ENCODE measurements at places on chromosomes 16 and 17.

- no peak for DNase-seq
These were observed at the start of gene RNF112 for GRCh38 chr17:19410875-19411620. RNF112 (plus strand) TSS chr17:19411232; CDS start chr17:19411409, 177 bp downstream.

DNA sequence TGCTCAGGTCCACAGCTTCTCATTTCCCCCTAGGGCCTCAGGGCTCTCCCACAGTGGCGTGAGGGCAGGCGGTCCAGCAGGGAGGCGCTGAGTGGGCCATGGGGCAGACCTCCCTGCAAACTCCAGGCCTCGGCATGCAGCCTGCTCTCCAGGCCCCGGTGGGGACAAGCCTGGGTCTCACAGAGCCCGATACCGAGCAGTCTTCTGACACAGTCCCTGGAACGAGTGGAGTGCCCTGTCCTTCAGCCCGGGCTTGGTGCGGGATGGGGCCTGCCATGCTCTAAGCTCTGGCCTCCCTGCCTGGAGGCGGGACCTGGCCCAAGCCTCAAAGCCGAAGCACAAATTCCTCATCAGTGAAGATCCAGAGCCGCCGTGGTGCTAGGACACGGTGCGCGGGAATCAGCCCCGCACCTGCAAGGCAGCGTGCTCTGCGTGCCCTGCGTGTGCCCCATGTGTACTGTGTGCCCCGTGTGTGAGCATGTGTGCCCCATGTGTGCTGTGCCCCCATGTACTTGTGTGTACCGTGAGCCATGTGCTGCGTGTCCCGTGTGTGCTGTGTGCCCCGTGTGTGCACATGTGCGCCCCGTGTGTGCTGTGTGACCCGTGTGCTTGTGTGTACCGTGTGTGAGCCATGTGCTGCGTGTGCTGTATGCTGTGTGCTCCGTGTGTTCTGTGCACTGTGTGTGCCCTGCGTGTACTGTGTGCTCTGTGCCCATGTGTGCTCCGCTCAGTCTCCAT, 56.1 kb downstream of the ENGASE start:
- DNase-seq, result no peak

- DNase-seq, result no peak
These were observed 5.5 kb upstream of the KRT10 start for GRCh38 chr17:40827746-40828453.

DNA sequence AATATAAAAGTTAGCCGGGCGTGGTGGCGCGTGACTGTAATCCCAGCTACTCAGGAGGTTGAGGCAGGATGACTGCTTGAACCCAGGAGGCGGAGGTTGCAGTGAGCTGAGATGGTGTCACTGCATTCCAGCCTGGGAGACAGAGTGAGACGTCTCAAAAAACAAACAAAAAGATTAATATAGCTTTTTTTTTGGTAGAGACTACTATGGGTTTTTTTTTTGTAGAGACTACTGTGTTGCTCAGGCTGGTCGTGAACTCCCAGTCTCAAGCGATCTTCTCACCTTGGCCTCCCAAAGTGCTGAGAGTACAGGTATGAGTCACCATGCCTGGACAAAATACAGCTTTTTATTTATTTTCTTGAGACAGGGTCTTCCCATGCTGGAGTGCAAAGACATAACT, 20.2 kb downstream of the ZNRF1 start:
- no peak for DNase-seq

DNA sequence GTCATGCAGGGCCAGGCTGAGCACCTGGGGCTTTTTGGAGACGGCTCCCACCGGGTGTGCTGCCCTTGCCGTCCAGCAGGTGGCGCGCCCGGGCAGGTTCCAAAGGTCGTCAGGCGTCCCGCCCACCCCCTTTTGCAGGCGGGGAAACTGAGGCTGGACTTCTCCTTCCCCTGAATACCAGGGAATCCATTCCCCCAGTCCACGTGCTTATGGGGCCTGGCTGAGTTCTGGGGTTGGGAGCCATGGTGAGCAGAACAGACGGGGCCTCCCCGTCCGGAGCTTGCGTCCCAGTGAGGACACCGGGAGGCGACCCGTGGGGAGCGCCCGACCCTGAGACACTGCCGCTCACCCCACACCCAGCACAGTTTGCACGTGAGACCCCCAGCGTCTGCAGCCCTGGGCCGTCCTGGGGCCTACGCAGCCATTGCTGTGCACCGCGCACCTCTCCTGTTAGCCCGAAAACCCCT, 51.8 kb upstream of the JPH3 start:
- peak; percentile 24 for DNase-seq

GRCh38 chr16:7976125-7976524, 614.2 kb downstream of the TMEM114 start:
- DNase-seq, result no peak

DNA sequence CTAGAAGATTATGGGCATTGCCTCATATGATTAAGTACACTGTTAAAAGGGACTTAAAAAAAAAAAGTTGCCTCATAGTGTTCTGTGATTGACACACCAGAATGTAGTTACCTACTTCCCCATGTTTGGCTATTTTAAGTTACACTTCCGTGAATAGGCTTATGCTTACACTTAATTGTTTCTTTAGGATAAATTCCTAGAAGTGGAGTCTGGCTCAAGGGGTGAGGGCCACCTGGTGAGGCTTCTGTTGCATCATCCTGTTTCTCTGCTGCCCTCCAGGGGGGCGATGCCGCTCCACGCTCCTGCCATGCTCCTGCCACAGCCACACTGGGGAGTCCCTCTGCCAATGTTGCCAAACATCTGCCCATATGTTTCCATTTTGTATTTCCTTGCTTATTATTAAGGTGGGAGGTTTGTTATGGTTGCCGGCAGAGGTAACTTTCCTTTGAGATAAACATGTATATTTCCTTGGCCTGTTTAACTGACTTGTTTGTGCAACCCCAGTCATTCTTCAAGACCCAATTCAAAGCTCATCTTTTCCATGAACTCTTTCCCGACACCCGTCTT, 73.1 kb downstream of the KSR1 start:
- no peak for DNase-seq

GRCh38 chr16:65634833-65635232, 513.0 kb upstream of the CDH11 start:
- DNase-seq, result no peak

DNA sequence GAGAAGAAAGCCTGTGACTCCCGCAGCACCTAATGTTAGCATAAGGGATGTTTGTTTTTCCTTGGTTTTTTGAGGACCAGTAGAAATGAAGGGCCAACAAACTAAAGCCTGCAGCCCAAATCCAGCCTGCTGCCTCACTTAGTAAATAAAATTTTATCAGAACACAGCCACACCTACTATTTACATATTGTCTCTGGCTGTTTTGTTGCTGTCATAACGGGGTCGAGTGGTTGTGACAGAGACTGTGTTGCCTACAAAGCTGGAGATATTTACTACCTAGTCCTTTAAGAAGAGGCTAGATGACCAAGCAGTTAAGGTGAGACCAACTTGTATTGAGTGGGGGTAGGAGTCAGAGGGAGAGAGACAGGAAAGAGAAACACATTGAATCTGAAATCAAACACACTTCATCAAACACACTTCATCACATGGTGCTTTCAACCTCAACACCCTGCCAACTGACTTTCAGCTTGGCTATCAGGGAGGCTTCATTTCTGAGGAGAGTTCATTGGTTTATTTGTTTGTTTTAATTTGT, 546.3 kb upstream of the CDH11 start:
- DNase-seq, result no peak

GRCh38 chr17:81514489-81514738, 1.8 kb upstream of the ACTG1 start:
- no peak for DNase-seq

GRCh38 chr17:70912716-70913485, 743.6 kb downstream of the KCNJ2 start:
- no peak for DNase-seq

DNA sequence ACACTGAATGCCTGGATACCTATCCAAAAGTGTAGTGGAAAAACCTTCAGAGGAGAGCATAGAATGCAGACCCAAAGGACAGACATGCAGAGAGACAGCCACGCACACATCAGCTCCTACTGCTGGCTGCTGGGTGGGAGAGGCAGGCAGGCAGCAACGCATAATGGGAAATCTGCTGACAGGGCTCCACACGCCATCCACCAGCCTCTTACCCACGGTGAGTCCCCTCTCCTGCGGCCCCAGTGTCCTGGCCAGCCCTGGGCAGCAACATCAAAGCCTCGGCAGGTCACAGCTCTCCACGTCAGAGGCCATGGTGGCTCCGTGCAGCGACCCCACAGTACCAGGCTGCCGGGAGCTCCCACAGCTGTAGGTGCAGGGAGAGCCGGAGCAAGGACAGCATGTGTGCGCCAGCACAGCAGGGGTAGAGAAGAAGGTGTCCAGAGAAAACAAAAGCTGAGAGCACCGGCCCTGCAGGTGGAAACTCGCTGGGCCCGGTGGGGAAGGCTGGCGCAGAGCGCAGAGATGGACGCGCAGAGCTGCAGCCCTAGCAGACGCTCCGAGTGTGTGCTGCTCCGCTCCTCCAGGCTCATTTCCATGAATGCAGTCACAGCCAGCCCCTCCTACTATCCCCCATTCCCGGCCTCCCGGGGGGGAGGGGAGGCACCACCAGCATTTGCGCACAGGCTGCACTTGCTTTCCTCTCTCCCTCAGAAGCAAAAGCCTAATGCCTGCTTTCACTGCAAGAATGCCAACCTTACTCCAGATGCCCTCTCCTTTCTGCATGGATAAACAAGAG, 58.9 kb downstream of the CYTH1 start:
- no peak for DNase-seq

DNA sequence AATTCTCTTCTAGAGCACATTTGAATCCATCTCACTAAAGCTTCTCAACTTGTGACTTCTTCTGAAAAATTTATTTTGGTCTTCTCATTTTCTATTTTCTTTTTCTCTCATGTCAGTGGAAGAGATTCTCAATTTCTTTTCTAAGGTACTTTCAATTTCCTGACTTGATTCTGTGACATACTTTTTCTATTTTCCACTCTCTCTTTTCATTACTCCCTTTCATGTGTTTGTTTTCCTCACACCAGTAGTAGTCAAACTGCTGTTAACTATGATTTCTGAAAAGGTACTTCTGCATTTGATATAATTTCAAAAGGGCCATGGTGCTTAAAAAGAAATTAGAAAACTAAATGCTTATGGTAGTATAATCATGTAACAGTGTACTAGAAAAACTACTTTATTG, 41.9 kb downstream of the NFAT5 start:
- no peak for DNase-seq

DNA sequence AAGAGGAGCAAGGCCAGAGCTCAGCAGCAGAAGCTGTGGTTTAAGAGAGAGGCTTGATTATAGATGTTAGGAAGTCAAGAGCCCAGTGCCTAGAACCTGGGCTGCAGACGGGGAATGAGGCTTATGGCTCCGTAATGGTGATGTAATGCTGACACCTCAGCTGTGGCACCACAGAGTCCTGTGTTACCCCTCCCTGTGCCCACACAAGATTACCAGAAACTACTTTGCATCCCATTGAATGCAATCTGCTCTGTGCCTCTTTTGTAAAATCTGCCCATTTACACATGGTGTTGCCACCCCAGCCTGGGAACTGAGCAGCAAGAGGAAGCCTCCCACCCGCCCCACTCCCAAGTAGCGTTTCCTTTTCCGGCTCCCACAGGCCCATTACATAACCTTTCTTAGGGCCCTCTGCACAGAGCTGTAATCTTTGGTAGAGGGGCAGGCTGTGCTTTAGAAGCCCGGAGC, 57.0 kb downstream of the PITPNC1 start:
- no peak for DNase-seq
